ENCODE measurements at places on chromosomes 12 and 14.

DNA sequence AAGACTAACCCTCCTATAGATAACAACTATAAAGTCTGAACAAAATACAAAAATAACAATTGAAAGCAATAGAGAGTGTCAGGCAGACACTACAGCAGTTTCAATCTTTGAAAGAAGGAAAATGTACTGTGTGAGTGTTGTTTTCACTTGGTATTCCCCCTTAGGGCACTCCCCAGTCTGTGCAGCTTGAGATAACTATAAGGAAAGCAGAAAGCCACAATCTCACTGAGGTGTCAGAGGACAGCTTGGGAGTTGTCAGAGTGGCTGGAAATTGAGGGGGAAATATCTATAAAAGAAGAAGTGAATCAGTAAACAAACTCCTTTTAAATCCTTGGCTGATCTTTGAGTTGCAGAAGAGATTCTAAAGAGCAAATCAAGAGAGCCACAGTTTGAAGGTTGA lies 364.8 kb downstream of the NELL2 start:
- no peak for ATAC-seq

- ATAC-seq, result no peak
Measured at GRCh38 chr14:95523815-95524448, 7.5 kb upstream of the SYNE3 start.

- ATAC-seq, result no peak
Measured at GRCh38 chr12:49079793-49080192, 10.0 kb upstream of the RHEBL1 start.

DNA sequence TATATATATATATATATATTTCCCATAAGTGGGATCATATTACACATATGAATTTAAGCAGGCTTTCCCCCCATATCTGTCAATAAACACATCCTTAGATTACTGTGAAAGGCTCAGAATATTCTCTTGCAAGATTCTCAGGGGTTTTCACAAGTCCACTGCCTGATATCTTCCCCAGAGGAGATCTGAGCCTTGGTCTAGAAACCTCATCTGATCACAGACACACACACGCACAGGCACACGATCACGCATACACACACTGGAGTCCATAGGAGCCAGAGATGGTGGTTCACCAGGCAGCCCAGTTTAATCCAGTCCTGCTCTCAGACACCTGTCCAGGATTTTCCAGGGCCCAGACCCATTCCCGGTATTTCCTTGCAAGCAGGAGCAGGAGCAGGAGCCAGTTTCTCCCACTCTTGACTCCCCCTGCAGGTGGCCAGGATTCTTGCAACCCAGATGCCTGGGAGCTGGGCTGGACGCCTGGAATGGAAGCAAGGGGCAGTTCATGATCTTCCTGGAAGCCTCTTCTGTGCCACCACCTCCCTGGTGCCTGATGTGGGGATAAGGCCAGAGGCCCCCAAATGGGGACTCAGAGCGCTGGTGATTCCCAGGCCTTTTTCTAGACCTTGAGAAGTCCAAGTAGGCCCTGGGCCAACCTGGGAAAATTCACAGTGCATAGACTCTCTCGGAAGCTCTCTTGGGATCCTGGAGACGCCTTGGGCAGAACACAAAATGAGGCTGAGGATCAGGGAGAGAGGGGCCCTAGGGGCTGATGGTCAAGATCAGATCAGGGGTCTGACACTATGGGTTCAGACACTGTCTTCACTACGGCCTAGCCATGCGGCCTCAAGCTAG lies 16.5 kb upstream of the KRT78 start:
- ATAC-seq, result peak; percentile 64

- no peak for ATAC-seq
Measured at GRCh38 chr14:104289507-104289906, 151.1 kb downstream of the KIF26A start.

DNA sequence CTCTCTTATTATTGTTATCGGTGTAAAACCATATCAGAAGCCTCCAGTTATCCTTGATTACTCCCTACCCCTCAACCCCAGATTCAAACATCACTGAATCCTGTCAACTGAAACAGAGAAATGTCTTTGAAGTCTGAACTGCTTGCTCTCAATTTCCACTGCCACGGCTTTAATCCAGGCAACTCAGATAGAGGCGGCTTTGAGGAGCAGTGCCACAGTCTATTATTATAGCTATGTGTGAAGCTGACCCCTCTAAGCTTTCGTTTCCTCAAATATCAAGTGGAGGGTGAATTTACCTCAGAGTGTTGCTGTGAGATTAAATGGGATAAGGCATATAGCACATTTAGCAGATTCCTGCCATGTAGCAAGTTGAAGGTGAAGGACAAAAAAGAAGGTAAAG lies 49.0 kb upstream of the PDE3A start:
- no peak for ATAC-seq

DNA sequence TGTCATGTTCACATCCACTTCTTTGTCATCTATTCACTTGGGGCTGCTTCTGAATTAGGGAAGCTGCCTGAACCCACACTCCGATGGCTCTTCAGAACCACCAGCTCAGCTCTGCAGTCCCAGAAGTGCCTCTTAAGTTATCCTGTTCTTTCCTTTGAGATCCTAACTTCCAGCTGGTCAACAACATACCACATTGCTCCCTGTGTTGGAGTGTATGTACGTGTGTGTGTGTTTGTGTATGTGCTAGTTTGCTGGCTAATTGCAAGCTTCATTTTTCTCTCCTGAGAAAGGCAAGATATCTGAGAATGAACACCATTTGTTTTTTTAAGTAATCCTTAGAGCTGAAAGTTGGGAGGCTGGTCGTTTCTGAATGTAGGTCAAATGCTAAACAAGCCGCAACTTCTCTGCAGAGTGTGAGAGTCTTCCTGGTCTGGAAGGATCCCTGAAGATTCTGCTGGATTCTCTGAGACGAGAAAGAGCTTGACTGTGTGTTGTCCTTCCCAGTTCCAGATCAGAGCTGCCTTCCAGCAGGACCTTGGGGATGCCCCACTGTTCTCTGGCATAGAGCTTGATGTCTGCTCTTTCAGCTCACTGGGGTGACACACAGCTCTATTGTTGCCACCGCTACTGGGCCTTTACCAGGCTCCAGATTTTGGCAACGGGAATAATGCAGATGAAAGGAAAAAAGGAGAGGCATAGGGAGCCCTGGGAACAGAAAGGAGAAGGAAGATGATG lies 839 bp downstream of the GSG1 start:
- no peak for ATAC-seq

DNA sequence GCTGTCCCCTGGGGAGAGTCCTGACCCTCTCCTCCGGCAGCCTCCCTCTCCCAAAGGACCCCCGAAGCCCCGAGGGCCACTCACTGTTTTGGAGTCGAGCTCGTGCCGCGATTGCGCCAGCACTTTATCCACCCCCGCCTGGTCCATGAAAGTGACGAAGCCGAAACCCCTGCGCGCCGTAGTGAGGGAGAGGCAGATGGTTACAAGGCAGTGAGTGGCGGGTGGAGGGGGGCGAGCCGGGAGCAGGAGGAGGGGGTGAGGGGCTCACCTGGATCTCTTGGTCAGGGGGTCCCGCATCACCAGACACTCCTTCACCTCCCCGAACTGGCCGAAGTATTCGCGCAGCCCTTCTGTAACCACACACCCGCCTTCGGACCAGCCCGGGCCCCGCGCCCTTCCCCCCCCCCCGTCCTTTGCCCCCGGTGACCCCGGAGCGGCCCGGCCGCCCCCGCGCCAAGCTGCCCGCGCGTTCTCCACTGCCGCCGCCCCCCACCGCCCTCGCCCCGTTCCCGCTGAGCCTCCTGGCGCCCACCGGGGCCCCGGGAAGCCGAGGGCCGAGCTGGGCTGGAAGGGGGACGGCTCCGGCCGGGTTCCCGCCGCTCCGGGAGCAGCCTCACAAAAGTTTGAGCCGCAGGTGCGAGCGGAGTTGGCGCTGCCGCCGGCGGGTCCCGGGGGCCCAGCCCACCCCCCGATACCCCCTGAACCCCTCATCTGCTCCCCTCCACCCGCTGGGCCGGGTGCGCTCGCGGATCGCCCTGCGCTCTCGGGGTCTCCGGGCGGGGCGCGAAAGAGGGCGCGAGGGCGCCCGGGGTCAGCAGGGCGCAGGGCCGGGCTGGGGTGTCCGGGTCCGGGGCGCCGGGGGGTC lies 808 bp downstream of the MSI1 start:
- peak; percentile 37 for ATAC-seq

DNA sequence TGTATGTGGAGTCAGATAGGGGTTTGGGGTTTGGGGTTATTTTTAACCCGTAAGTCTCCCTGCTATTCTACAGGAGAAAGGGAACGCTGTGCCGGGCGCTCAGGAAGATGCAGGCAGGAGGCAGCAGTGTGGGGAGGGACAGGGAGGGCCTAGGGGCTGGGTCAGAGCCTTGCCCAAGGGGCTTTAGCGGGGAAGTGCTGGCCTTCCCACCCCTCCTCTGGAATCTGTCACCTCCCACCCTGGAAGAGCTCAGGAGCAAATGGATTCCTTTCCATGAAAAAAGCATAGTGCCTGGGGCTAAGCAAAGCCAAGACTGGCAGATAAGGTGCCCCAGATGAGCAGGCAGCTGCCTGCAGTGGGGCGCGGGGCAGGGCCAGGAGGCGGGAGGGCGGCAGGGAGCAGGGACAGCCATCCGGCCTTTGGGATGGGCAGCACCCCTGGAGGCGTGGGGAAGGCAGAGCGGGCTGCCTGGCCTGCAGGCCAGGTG lies 7.3 kb upstream of the INF2 start:
- no peak for ATAC-seq

DNA sequence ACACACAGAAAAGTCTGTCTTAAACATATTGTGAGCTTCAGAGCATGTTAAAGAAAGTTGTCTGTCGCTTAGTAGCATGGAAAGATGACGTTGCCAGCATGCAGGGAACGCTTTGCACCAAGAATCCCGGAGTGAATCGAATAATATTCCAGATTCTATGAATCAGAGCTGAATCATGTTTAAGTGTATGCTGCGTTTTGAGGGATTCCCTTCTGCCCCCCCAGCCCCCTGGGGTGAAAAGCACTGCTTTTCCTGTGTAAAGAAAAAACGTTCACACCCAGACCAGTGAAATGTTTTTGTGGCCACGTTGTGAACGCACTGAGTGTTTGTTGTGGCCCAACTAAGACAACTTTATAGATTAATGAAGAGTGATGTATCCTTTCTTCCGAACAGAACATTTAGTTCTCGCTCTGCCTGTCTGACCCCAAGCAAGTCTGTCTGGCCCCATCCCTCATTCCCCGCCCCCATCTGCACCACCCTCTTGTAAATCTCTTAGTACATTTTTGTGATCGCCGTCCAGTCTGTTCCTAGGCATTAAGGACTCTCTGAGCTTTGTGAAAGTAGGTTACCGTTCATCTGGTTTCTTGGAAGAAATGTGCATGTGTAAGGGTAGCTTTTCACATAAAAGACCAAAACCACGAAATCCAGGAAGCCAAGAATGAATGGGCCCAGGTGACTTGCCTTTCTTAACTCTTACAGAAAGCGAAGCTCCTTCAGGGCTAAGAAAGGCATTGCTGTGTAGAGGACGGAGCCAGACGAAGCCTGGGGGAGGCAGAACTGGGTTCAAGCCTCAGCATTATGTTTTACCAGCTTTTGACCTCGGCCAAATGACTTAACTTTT lies 103.0 kb downstream of the SAMD4A start:
- ATAC-seq, result peak; percentile 37

DNA sequence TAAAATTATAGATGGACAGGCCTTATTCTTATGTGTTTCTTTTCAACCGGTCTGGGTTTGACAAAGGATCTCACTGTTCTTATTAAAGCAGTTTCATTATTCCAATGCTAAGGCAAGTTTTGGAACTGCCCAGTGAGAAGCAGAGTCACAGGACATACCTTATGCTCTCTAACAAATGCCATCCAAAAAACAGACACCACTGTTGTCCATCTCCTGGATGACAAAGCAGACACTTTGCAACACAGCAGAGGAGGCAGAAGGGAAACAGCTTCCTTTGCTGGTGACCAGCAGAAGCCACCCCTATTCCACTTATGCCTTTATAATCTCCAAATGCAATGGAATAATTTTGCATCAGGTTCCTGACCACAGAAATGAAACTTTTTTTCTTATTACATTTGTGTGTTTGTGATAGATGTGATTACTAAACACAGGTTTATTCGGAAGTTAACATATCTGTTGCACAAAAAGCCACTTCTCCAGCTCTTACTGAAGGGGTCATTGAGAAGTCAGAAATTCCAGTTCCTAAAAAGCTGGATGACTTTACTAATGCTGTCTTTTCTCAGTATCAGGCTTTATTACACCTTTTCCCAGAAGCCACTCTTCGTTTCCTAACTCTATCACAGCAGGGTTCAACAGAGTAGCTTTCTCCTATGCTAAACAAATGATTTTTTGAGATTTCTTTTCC lies 115.6 kb downstream of the BTG1 start:
- no peak for ATAC-seq
